ENCODE measurements at places on chromosomes 13 and 19.
A peak's percentile ranks its signal among the peaks of the same experiment; 100 is the strongest.

- no peak for DNase-seq
Measured at GRCh38 chr13:95937714-95938320, 115.4 kb downstream of the UGGT2 start.

- no peak for DNase-seq
Measured at GRCh38 chr13:77565635-77566034, 30.1 kb downstream of the SCEL start.

GRCh38 chr13:105048677-105049076 is 1486.8 kb downstream of the EFNB2 start:
- no peak for DNase-seq

DNA sequence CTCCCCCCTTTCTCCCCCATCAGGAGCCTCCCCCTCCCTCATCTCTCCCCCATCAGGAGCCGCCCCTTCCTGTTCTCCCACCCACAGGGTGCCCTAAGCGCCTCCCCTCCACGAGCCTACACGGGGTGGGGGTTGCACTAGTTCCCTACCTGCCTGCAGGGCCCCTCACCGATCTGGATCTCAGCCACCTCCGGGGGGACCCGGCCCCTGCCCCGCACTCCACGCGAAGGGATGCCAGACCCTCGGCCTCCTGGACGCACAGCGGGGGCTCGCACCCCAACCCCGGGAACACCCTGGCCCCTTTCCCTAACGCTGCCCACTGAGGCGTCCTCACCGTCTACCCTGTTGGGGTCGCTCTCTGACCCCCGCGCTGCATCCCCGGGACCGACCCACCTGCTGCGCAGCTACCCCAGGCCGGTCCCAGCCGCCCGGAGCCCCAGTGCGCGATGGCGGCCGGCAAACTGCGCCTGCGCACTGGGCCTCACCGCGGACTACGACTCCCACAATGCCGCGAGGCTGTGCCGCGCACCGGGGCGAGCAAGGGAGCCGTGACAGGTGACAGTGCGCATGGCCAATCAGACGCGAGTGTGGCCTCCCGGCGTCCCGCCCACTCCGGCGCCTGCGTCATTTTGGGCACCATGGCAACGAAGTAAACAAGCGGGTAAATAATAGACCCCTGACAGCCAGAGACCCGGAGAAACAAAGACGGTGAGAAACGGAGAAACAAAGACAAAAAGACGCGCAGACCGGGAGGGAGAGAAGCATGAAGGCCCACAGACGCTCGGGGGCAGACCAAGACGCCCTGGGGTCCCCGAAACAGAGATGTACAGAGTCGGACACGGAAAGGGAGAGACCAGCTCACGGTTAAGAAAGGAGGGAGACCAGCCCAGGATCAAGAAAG is at the start of gene ZSCAN18:
ZSCAN18 (minus strand) TSS at position 451 of the 901 bp plus-strand sequence. CDS start 7,964 bp downstream, outside the sequence.
- DNase-seq: peak; percentile 92

DNA sequence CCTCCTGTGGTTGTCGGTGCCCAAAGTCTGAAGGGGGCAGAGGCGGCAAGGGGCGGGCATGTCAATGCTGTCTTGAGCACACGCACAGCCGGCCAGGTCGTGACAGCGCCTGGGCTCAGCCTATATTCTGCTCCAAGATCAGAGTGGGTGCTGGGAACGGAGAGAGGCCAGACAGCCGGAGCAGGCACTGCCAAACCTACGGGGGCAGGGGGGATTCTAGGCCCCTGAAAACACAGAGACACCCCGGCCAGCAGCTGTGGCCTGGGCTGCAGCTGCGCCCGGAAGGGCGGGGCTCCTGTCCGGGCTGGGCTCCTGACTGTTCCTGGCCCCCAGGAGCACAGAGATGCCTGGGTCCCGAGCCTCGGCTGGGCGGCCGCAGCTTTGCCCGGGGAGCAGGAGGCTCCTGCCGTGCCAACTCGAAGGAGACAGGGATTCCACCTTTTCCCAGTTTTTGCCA is 2662.9 kb upstream of the PCDH20 start:
- DNase-seq: no peak

DNA sequence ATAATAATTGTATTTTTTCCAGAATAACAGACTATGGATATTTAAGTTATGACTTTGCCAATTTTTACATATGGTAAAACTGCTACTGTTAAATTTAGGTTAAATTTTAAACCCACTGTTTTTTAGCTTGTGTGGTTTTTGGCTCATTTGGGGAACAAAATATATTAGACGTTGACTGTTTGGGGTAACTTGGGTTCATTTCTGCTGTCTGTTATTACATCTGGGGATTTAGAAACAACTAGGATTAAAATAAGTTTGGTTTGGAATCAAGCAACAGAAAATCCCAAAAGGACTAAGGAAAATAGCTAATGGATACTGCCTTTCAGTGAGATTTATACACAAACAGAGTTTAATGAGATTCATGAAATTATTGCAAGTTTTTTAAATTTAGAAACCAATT is 92.9 kb downstream of the ZNF100 start:
- no peak for DNase-seq

Data from stimulated activated CD4-positive, alpha-beta T cell treated with anti-CD3 and anti-CD28 coated beads, TNF-alpha, amount 100 ng/mL, for 4 hours (primary cell).